Left forelimb (tissue), 1 donor: ENCODE measurements at places on chromosomes 6 and 20.

DNA sequence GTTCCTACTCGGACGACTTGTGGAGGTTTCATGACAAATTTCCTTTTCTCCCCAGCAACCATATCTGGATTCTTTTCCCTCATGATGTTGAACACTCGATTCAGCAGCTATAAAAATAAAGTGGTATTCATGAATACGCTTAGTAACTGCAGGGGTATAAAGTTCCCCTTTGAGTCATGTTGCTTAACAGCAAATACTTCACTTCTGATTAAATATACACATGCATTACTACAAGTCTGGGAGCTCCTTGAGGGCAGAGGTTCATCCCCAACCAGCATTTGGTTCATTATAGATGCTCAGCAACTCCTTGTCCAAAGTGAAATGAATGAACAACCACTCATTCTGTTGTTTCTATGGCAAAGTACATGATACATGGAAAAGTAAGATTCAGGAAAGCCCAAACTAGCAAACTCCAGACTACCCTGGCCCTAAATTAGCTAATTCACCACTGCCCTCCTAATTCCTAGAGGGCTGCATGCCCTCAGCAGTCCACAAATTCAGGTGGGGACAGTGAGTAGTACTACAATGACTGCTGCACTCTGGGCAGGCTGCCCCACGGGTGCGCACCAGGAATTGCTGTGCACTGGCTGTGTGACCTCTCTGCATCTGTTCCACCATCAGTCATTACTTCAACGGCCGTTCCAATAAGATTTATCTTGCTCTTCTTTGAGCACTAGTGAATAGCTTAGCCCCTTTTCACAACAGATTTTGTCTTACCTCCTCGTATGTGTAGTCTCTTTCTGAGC lies 15.2 kb downstream of the EIF2S2 start:
- no peak for DNase-seq

GRCh38 chr6:119799596-119800509 lies 450.3 kb upstream of the MAN1A1 start:
- no peak for DNase-seq

DNA sequence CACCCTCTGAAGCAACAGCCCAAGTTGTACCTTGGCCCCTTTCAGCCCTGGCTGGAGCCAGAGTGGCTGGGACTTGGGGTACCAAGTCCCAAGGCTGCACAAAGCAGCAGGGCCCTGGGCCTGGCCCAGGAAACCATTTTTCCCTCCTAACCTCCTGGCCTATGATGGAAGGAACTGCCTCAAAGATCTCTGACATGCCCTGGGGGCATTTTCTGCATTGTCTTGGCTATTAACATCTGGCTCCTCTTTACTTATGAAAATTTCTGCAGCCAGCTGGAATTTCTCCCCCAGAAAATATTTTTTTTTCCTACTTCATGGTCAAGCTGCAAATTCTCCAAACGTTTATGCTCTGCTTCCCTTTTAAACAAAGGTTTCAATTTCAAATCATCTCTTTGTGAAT lies 269.4 kb upstream of the CDYL start:
- no peak for DNase-seq

DNA sequence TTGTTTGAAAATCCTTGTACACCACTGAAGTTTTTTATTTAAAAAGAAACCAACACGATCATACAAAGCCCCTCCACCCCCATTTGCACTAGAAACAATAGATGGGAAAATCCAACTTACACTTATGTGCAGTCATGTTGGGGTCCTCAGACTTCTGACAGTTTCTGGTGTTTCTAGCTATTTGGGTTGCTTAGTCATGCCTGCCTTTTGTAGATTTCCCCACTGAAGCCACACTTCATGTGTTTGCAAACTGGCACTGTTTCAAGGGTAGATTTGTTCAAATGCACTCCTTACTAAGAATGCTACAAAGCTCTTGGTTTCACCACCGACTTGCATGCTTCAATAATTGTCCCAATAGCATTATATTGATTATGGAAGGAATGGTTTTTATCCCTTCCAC lies 1.5 kb downstream of the SH3BGRL2 start:
- no peak for DNase-seq

GRCh38 chr6:80932359-80932758 lies 820.1 kb downstream of the TENT5A start:
- no peak for DNase-seq

GRCh38 chr6:131101911-131102680 lies 33.2 kb upstream of the AKAP7 start:
- no peak for DNase-seq

DNA sequence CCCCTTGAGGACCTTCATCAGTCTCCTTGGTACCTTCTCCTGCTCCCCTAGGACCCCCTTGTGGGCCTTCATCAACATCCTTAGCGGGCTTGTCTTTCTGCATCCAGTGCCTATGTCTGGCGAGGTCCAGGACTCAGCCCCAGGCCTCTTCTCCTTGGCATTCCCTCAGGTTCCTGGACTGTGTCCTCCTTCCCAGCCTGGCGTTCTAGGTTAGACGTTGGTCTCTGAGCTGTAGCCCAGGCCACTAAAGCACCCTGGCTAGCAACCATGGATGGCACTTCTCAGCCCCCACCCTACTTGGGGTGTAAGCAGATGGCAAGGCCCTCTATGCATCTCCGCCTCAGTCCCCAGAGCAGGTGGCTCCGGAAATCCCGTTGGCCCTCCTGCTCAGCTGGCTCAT lies 51.5 kb upstream of the NNAT start:
- no peak for DNase-seq

- DNase-seq: no peak
Observed at GRCh38 chr20:14632906-14633305, 295.5 kb upstream of the FLRT3 start.

- DNase-seq: no peak
Observed at GRCh38 chr6:145813285-145814034, 1.1 kb downstream of the FBXO30 start.

GRCh38 chr6:16649241-16649640 lies 112.0 kb downstream of the ATXN1 start:
- DNase-seq: no peak

DNA sequence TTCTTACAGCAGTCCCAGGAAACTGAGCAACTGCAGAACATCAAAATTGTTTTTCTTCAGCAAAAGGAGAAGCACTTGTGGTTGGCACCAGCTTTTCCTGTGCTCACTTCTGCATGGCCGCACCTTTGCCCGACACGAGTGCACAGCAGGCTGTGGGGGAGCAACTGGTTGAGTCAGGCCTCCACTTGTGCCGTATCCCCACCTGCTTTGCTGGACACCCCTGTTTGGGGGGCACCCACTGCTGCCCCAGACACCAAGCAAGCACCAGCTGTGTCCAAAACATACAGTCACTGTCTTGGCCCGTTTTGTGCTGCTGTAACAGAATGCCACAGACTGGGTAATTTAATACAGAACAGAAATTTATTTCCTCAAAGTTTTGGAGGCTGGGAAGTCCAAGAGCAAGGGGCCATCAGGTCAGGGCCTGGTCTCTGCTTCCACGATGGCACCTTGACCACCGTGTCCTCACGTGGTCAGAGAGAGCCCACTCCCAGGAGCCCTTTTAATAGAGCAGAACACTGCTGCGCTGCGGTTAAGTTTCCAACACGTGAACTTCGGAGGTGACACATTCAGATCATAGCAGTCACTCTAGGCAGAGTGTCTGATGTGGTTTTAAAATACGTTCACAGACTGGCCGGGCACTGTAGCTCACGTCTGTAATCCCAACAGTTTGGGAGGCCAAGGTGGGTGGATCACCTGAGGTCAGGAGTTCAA lies 8.7 kb upstream of the GMEB2 start:
- DNase-seq: no peak

GRCh38 chr6:95209074-95209473 lies 368.3 kb upstream of the MANEA start:
- no peak for DNase-seq

DNA sequence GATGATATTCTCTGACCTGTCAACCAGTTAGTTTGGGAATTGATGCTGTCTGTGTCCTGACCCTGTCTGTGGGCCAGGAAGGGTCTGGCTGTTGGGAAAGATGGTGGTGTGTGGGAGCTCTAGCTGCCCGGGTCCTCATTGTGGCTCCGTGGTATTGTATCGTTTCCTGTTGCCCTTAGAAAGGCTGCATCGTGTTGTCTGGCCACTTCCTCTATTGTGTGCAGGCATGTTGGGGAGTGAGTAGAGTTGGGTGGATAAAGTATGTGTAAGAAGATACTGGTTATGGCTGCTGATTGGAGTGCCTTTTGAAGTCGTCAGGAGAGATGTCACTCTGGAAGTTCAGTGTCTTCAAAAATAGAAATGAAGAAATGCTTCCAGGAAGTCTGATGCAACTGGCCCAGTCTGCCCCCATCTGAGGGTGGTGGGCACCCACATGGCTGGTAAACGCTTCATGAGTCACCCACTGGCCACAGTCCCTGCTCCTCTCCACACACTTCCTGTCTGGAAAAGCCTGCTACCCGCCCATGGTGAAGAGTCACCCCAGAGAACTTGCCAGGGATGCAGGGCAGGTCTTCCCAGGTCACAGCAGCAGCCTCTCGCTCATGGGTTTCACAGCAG lies 27.9 kb downstream of the PPARD start:
- DNase-seq: no peak

GRCh38 chr6:80280262-80281010 lies 174.0 kb downstream of the BCKDHB start:
- no peak for DNase-seq

DNA sequence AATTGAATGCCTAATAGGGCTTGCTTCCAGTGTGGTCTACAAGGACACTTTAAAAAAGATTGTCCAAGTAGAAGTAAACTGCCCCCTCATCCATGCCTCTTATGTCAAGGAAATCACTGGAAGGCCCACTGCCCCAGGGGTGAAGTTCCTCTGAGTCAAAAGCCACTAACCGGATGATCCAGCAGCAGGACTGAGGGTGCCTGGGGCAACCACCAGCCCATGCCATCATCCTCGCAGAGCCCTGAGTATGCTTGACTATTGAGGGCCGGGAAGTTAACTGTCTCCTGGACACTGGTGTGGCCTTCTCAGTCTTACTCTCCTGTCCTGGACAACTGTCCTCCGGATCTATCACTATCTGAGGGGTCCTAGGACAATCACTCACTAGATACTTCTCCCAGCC lies 411.5 kb downstream of the TENT5A start:
- DNase-seq: no peak

- no peak for DNase-seq
Observed at GRCh38 chr6:33746036-33746600, 587 bp downstream of the IP6K3 start.

GRCh38 chr6:11207199-11207968 lies 25.1 kb downstream of the NEDD9 start:
- DNase-seq: no peak

DNA sequence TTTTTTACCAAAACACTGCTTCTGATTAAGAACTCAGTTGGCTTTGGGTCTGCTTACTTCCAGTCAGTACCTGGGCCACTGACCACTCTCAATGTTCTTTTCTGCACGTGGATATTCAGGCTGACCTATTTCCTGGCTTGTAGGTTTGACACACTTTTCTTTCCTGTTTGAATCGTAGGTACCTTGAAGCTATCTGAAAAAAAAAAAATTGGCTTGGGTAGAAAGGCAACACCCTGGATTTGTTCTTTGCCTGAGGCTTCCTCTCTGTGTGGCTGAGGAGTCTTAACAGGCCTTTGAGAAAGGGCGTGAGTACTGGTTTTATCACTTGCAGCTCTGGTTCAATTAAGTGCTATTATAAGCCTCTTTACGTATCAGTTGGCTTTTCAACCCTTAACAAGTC lies 60.6 kb upstream of the IL20RA start:
- DNase-seq: no peak

DNA sequence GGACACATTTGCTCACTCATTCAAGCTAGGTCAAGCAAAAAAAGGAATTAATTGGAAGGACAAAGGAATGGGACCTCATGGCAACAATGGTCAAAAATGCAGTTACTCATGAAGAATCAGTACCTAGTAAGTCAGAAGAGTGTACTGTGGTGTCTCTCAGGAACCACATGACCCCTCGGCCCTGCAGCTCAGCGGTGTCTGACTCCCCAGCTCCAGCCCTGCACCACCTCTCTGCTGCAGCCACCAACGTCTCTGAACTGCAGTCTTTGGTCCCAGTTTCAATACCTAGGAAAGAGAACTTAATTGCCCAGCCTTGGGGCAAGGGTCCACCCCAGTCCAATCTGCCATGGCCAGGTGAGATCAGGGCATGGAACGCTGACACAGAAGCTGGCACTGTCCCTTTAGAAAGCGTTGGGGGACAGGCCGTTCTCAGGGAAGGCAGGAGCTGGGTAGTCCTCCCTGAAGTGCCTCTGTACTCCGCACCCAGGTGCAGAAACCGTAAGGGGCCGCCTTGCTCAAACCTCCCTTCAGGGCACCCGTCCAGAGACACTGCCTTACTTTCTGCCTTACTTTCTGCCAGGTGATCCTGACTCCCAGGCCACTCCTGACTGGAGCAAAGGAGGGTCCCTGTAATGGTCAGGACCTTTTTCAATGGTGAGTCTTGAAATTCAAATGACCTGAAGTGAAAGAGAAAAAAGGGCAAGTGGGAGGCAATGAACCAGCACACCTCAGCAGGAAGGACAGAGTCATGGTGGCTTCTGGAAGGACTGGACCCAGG lies 13.2 kb upstream of the NELFCD start:
- DNase-seq: no peak

DNA sequence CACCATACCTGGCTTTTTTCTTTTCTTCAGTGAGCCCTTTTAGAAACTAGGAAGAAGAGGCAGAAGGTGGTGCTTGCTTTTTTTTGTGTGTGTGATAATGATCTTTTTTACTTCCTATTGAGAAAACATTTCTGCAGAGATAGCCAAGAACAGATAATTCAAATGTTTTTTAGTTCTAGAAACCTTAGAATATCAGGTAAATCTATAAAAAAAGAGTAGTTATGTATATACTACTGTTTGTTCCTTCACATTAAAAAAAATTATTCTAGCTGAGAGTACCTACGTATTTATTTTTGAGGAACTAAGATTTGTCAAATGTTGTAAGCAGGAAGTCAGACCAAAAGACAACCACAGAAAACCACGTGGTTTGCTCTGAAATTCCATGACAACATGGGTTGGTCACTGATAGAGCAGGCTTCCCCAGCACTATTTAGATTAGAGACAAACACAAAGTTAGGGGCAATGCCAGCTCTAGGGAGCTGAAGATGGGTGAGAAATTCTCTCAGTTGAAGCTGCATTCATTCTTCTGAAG lies 12.8 kb downstream of the STK4 start:
- no peak for DNase-seq
